ENCODE measurements at places on chromosomes 7 and 10.

GRCh38 chr10:70480239-70480861, 1.8 kb downstream of the PALD1 start:
- peak overlapping the region; percentile 80 for H3K4me3 ChIP-seq
- H3K36me3 ChIP-seq, result peaks cover 11% of the 10 kb centered on the region
- H3K4me1 ChIP-seq, result peaks cover 48% of the 10 kb centered on the region
- peak overlapping the region; percentile 95 for H3K27ac ChIP-seq
- DNase-seq, result no peak

DNA sequence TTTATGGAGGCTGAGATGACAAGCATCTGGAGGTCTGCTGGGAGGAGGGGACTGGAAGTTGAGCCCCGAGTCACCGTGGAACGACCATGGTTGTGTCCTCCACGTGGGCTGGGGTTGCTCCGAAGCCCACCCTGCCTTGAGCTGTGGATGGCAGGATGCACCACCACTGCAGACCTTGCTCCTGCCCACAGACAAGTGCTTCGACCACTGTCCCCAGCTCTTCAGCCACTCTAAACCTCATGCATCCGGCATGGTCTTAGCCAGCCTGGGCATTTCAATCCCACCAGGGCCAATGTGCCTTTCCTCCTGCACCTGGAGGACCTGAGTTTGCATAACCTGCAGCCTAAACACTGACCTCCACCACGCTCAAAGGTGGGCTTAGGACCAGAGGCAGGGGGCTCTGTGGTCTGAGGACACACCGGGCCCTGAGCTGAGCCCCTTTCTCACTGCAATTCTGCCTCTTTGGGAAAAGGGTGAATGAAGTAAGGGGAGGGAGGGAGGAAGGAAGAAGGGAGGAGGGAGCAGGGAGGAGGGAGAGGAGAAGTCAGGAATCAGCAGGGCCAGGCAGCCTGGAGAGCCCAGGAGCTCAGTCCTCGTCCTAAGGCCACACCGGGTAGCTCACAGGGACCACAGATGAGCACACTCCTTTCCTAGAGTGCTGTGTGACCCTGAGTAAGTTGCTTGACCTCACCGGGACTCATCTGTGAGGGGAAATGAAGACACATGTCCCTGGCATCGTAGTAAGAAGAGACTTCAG, 44.8 kb upstream of the DNAAF5 start:
- no peak for DNase-seq
- H3K36me3 ChIP-seq, result no peaks in the 10 kb centered on the region
- no peak overlapping the region for H3K4me3 ChIP-seq
- no peaks in the 10 kb centered on the region for H3K27me3 ChIP-seq

DNA sequence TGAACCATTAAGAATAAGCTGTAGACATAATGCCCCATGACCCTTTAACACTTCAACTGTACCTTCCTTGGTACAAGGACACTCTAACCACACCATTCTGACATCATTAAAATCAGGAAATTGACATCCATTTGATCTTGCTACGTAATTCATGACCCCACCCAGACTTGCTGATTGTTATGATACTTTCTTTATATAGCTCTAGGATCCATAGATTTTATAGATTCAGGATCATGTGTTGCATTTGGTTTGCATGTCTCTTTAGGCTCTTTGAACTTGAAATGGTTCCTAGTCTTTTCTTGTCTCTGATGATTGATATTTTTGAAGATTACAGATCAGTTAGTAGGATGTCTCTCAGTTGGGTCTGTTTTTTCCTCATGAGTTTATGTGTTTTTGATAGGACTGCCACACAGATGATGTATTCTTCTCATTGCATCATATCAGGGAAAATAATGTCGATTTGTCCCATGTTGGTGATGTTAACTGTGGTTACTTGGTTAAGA, 13.5 kb downstream of the CCM2 start:
- H3K4me1 ChIP-seq, result no peaks in the 10 kb centered on the region
- DNase-seq, result no peak
- no peak overlapping the region for H3K27ac ChIP-seq
- H3K36me3 ChIP-seq, result no peaks in the 10 kb centered on the region

DNA sequence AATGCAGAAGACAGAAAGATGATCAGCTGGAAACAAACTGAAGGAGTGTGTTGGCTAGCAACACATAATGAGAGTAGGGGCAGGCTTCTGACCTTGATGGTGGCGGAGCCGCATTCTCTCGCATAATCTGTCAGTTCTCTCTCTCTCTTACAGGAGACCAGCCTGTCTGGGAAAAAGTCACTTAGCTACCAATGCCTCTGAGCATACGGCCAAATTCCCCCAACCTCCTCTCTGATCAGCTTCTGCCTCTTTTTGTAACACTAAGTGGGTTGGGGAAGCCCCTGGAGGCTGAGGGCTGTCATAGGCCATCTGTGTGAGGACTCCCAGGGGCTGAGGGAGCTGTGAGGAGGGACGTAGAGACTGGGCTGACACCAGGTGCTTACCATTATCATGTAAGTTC, 104.6 kb downstream of the HIPK2 start:
- H3K27me3 ChIP-seq, result no peaks in the 10 kb centered on the region
- peak overlapping the region; percentile 11 for H3K27ac ChIP-seq
- peaks cover 55% of the 10 kb centered on the region for H3K4me1 ChIP-seq

GRCh38 chr7:128395748-128396147, 14.0 kb downstream of the IMPDH1 start:
- H3K36me3 ChIP-seq, result peaks cover 61% of the 10 kb centered on the region
- no peak overlapping the region for H3K4me3 ChIP-seq
- H3K4me1 ChIP-seq, result no peaks in the 10 kb centered on the region
- H3K27ac ChIP-seq, result no peak overlapping the region
- H3K27me3 ChIP-seq, result no peaks in the 10 kb centered on the region

DNA sequence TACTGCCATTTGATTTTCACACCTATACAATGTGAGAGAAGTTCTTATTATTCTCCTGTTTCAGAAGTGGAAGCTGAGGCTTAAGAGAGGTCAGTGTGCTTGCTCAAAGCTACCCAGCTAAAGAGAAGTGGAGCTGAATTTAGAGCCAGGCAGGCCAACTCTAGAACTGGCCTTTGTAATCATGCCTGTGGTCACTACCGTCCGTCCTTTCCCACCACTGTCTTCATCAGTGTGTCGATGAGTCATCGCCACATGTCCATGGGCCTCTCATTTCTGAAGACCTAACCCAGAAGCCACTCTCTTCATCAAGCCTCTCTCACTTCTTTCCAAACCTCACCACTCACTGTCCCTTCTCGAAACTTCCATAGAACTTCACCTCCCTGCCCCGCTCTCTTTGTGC, 237.8 kb downstream of the KIAA1217 start:
- H3K4me3 ChIP-seq, result no peak overlapping the region
- no peaks in the 10 kb centered on the region for H3K4me1 ChIP-seq
- DNase-seq, result no peak
- no peak overlapping the region for H3K27ac ChIP-seq

DNA sequence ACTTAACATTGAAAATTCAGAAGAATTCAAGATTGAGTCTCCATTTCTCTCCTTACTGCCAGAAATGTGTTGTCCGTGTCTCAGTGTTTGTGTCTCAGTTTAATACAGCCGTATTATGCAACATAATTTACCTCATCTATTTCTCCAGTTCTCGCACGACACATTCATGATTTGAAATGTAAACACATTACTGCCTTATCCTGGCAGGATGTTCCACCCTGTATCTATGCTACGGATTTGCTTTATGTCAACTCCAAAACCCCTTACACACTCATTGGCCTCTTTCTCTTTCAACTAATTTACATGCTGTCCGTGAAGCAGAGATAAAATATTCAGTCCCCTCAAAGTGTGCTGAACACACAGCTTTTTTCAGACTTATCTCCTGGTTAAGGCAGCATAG, 653.7 kb upstream of the SEMA3D start:
- no peak overlapping the region for H3K4me3 ChIP-seq
- H3K27me3 ChIP-seq, result no peaks in the 10 kb centered on the region
- H3K36me3 ChIP-seq, result no peaks in the 10 kb centered on the region
- no peak for DNase-seq

DNA sequence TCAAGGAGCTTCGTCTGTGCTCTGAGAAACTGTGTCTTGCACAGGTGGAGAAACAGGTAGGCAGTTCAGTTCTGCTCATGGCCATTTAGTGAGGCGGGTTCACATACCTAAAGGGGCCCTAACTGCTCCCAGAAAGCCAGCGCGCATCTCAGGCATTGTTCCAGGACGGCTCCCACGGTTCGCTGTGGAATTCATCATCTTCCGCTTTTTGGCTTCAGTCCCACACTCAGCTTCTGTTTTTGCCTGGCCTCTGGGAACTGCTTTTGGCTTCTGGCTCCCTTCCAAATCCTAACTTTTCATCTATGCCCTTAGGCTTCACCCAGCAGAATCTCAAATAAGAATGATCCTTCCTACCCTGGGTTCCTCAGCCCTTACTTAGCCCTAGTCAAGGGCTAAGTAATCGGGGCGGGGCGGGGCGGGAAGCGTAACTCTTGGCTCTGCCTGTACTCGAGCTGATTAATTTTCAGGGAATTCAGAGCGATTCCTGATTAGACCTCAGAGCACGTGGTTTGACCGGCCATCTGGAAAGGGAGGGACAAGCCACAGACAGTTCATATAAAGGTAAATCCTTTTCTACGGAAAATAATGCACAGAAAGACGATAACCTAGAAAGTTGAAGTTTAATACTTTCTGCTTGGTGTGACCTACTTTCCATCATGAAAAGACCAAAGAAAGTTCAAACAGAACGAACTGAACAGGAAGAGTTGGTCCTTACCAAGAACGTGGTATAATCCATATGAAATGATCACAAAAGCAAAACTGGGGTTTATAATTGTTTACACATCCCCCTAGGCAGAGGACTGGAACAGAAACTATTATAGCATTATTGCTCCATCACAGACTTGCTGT, 105.7 kb downstream of the ST8SIA6 start:
- peak overlapping the region; percentile 80 for H3K27ac ChIP-seq
- DNase-seq, result peak; percentile 83
- H3K27me3 ChIP-seq, result no peaks in the 10 kb centered on the region
- H3K36me3 ChIP-seq, result no peaks in the 10 kb centered on the region
